ENCODE measurements at places on chromosomes 5 and 9. TPM values are rescaled to one million over a fixed set of nuclear protein-coding genes. Genes with fewer than 3 reads are reported as not detected.

The CCNB1 gene
- 34.3 TPM for polyA plus RNA-seq

The DNAH5 gene
- 0.17 TPM for polyA plus RNA-seq

The ENTR1 gene
- 33.5 TPM for polyA plus RNA-seq

The TUSC1 gene
- polyA plus RNA-seq: 10.9 TPM

The IL4 gene
- polyA plus RNA-seq: not detected

The RLN2 gene
- 0.70 TPM for polyA plus RNA-seq

The PDE6A gene
- polyA plus RNA-seq: 3.7 TPM

The CDH6 gene
- 15.0 TPM for polyA plus RNA-seq

The LHX3 gene
- not detected for polyA plus RNA-seq

The PRUNE2 gene
- polyA plus RNA-seq: 0.46 TPM

The LCN1 gene
- 0.63 TPM for polyA plus RNA-seq

The NR5A1 gene
- polyA plus RNA-seq: 0.13 TPM

The SPATA31A3 gene
- not detected for polyA plus RNA-seq

The ESM1 gene
- 0.16 TPM for polyA plus RNA-seq

The GHR gene
- 14.4 TPM for polyA plus RNA-seq

The PAEP gene
- 1.8 TPM for polyA plus RNA-seq

The TBC1D2 gene
- polyA plus RNA-seq: 31.6 TPM

The IFNA2 gene
- not detected for polyA plus RNA-seq

The ROR2 gene
- polyA plus RNA-seq: 21.4 TPM

The RNF183 gene
- polyA plus RNA-seq: 0.85 TPM

The FOXE1 gene
- polyA plus RNA-seq: 0.99 TPM

The NR2F1-AS1 gene
- polyA plus RNA-seq: 9.3 TPM

The STC2 gene
- polyA plus RNA-seq: 38.8 TPM

The DRD1 gene
- polyA plus RNA-seq: 0.25 TPM

The FBP1 gene
- polyA plus RNA-seq: 65.3 TPM

The EIF4EBP3 gene
- polyA plus RNA-seq: 6.6 TPM

The CAMK4 gene
- polyA plus RNA-seq: 0.64 TPM

The CRHBP gene
- 0.77 TPM for polyA plus RNA-seq

The FOXD4L6 gene
- polyA plus RNA-seq: not detected

The STING1 gene
- 17.0 TPM for polyA plus RNA-seq

The STK32A gene
- polyA plus RNA-seq: 2.6 TPM

The ARHGEF37 gene
- polyA plus RNA-seq: 3.1 TPM

The FBP2 gene
- 0.74 TPM for polyA plus RNA-seq

The CERCAM gene
- 117 TPM for polyA plus RNA-seq

The INSL4 gene
- 0.38 TPM for polyA plus RNA-seq

The PPP3R2 gene
- polyA plus RNA-seq: not detected

The PHPT1 gene
- polyA plus RNA-seq: 390 TPM

The TMC1 gene
- polyA plus RNA-seq: not detected

The APBA1 gene
- 1.5 TPM for polyA plus RNA-seq

The ALDH1A1 gene
- 201 TPM for polyA plus RNA-seq

The DEPDC1B gene
- 9.0 TPM for polyA plus RNA-seq

The TLR4 gene
- polyA plus RNA-seq: 0.33 TPM

The PCDHA11 gene
- polyA plus RNA-seq: 2.5 TPM

The PCDHGA4 gene
- polyA plus RNA-seq: 0.24 TPM

The SPINK4 gene
- not detected for polyA plus RNA-seq

The NEUROG1 gene
- polyA plus RNA-seq: not detected

The CYLC2 gene
- not detected for polyA plus RNA-seq

The WNT8A gene
- polyA plus RNA-seq: not detected

The PCDHGB2 gene
- not detected for polyA plus RNA-seq

The AOPEP gene
- polyA plus RNA-seq: 81.3 TPM

Measured in hepatocyte (in vitro differentiated cells).